ENCODE measurements at places on chromosomes 7 and 10. TPM values are rescaled to one million over a fixed set of nuclear protein-coding genes. Genes with fewer than 3 reads are reported as not detected.

The CDC14C gene
- not detected for total RNA-seq

The LIPK gene
- not detected for total RNA-seq

The HKDC1 gene
- not detected for total RNA-seq

GRCh38 chr7:150733482-150734095 lies 3.6 kb upstream of the GIMAP5 start:
- DNase-seq: no peak

GRCh38 chr10:23315966-23316365 lies 28.6 kb downstream of the C10orf67 start:
- no peak for DNase-seq

DNA sequence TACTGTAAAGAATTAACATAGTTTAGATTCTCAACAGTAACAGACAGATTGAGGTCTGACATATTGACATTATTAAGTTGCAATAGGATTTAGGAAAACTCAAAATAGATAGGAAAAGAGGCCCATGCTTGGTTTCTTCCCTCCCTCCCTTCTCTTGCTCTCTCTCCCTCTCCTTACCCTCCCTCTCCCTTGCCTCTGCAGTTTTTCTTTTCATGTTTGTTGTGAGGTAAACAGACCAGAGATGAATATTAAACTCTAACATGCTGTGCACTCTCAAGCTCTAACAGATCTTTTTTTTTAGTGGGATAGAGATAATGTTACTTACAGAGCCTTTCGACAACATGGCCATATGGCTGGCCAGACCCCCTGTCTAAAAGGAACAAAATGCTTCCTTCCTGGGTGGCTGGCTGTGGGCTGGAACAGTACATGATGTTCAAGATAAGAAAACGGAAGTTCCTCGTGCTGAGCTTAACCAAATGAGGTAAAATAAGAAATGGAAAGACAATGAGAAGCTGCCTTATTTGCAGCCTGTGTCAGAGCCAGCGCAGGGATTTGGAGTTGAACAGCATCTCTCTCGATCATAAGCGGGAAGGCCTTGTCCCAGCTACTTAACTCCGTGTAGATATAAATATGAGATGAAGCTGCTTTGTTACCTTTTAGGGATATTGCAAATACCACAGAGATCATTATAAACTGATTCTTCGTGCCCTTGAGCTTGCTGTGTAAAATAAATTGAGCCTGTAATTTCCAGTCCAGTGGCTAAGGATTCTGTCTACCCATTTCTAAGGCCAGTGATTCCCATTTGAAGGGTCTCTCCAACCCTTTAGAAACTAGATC lies 391.9 kb upstream of the NPVF start:
- peak; percentile 52 for DNase-seq

DNA sequence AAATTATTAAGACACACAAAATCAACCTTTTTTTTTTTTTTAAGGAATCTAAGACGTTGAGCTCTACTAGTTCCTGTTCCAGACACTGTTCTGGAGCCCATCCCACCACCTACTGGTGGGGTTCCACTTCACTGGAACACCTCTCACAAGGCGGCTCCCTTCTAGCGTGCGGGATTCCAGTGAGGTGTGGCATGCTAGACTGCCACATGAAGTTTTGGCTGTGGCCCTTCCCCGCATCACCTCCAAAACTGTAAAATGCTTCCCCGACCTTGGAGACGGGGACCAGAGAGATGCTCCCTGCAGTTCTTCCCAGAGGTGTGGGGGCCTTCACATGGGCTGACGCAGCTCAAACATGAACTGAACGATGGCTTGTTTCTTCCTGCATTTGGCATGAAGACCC lies 12.6 kb downstream of the FAM53B start:
- DNase-seq: no peak

DNA sequence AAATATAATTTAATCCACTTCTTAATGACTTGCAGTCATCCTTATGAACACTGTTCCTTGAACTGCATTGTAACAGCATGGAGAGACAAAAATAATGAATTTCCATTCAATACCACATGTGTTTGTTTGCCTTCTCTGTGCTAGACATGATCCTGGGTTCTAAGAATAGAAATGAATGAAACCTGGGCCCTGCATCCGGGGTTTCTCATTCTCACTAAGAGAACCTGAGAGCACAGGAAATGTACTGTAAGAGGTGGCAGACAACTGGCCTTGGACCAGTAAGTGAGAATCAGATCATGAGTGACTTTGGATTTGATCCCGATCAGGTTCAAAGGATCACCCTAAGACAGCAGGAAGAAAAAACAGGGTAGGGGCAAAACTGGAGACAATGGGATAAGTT lies 37.2 kb upstream of the CUL1 start:
- DNase-seq: no peak

DNA sequence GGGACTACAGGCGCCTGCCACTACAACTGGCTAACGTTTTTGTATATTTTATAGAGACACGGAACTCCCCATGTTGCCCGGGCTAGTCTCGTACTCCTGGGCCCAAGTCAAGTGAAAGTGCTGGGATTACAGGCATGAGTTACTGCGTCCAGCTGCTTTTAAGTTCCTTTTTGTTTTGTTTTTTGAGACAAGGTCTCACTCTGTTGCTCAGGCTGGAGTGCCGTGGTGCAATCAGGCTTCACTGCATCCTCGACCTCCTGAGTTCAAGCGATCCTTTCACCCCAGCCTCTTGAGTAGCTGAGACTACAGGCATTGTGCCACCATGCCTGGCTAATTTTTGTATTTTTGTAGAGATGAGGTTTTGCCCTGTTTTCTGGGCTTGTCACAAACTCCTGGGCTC lies 155.0 kb downstream of the GALNT17 start:
- DNase-seq: no peak

DNA sequence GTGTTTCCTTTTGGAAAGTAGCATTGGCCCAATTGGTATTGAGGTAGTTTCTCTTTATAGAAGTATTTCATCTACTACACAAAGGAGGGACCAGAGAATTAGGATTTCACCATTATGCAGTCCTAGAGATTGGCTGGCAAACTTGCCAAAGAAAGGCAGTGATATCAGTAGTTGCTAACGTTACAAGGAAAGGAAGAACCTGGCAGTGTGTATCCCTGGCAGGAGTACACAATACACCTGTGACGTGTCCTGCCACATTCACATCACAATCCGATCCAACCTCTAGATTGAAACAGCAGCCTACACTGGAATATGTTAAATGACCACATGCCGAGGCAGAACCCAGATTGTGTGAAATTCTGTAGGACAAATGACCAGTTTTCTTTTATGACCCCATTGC lies 81.7 kb downstream of the CACNB2 start:
- no peak for DNase-seq

GRCh38 chr10:69466689-69467088 lies 15.4 kb downstream of the TSPAN15 start:
- no peak for DNase-seq

DNA sequence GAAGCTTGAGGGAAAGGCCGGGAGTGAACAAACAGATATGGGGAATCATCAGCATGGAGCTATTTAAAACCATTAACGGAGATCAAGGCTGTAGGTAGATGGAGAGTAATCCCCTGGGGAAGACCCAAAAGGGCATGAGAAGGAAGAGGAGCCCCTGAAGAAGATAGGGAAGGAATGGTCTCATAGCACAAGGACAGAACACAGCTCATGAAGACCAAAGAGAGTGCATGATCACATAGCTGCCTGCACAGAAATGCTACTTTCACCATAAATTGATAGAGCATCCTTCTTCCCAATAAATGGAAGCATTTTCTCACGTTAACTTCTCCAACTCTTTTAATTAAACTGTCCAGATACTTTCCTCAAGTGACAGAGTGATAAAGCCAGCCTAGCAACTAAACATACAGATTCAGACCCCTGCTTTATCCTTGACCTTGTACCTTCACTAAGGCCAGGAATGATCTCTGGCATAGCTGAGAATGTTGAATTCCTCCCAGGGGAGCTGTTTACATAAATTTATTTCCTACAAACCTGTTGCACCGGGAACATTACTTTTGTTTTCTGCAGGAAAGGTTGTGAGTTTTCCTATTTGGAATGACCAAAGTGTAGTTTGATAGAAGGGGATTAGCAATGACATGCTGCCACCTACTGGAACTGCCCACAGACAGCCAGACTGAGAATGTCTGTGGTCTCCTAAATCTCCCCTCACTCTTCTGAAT lies 110.8 kb upstream of the LRGUK start:
- DNase-seq: no peak

DNA sequence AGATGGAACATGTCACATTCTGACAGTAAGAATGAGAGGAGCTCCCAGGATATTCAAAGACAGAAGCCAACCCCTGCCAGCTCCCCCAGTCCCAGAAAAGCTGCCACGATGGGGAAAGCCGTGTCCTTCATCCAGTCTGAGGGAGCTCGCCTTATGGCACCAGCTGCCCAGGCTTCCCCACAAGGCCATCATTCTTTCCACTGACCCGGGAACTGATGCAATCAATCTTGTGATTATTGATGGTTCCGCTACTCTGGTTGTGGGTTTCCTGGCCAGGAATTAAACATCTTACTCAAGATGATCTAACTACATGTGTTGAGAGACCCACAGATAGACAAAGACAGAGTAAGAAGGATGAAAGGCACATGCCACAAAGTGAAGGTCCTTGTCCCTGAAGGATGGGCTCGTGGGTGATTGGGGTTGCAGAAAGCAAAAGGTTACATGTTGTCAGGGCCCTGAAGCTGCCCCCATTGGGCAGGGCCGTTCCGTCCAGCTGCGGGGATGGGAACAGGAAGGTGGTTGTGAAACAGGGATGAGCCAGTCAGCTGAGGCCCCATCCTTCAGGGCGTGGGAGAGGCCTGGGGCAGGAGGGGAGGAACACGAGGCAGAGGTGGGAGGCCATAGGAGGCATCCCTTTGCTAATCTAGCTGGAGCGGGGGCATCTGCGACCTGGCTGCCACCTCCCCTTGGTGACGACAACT lies 127.6 kb downstream of the OAT start:
- peak; percentile 62 for DNase-seq

DNA sequence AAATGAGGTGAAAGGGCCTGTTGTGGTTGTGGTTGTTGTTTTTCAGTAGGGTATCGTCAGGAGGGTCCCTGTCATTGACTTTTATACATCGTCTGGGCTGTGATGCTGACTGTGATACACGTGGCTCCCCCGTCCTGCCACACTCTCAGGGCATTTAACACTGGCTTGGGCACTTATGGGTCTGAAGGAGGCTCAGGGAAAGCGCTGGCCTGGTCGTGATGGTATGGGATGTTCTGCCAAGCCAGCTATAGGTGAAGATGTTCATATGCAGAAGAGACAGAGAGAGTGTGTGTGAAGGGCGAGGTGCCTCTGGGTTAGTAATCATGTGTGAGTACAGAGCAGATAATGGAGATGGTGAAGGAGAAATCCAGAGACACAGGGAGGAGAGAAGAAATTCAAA lies 158.5 kb downstream of the PRPF18 start:
- DNase-seq: no peak

DNA sequence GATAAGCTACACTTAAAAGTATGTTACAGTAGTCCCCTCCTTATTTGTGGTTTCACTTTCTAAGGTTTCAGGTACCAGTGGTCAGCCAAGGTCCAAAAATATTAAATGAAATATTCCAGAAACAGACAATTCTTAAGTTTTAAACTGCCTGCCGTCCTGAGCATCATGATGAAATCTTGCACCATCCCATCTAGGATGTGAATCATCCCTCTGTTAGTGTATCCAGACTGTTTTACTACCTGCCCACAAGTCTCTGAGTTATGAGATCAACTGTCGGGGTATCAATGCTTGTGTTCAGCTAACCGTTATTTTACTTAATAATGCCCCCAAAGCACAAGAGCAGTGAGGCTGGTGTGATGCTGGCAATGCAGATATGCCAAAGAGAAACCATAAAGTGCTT lies 11.4 kb downstream of the KDM7A start:
- no peak for DNase-seq

- peak; percentile 71 for DNase-seq
These were observed 9.1 kb downstream of the CREB3L2 start for GRCh38 chr7:137992550-137993394.

GRCh38 chr7:122643250-122643649 lies 55.7 kb downstream of the RNF133 start:
- DNase-seq: no peak

GRCh38 chr10:86857128-86857721 lies 100.2 kb downstream of the MMRN2 start:
- no peak for DNase-seq
